ENCODE measurements at places on chromosomes 5 and 9. TPM values are rescaled to one million over a fixed set of nuclear protein-coding genes. Genes with fewer than 3 reads are reported as not detected.
A peak's percentile ranks its signal among the peaks of the same experiment; 100 is the strongest.

DNA sequence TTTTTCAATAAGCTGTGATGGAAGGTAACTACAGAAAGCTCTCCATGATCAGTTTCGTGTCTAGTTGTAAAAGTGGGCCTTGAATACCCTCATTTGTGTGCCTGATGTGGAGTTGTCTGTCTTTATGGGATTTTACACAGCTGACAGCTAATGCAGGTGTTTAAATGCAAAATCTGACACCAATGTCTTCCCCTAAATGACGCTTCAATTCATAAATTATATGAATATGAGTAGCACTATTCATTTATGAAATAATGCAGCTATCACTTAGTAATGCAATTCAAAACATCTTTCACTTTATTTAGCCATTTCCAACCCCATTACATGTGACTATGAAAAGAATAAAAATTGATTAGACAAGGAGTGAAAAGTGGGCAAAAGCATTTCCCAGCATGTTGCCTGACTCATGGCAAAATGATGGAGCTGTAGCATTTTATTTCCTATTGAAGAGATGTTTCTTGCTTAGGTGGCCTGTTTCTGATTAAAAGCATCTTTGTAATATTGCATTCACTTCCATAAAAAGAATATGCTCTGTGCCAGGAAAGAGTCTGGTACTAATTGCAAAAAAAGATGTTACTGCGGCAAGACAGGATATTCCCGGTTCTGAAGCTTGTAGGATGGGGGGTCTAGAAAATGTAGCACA, 116.7 kb upstream of the HAPLN1 start:
- no peak for DNase-seq

DNA sequence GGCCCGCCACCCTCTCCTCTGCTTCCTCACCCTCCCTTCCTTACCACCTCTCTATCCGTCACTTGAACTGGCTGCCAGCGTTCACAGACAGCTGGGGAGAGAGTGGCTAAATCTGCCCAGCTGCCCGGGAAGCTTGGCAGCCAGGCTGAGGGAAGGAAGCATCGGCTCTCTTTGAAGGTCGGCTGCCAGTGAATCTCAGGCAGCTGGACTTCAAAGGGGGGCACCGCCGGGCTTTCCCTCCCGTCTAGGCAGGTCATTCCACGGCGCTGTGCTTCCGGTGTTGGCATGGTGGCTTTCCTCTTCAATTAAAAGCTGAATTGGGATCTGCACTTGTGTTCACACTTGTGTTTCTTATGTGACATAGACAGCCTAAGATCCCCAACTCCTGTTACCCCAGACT, 174.0 kb downstream of the GDNF start:
- DNase-seq: no peak

- DNase-seq: peak; percentile 7
These were observed 85.5 kb downstream of the DIRAS2 start for GRCh38 chr9:90556897-90557675.

- DNase-seq: peak; percentile 69
These were observed 1711.3 kb upstream of the ACO1 start for GRCh38 chr9:30673132-30673531.

- no peak for DNase-seq
These were observed 17.6 kb upstream of the FCHO2 start for GRCh38 chr5:72938206-72938605.

The GRXCR2 gene
- total RNA-seq: not detected

GRCh38 chr5:33994845-33995244, 10.4 kb upstream of the SLC45A2 start:
- peak; percentile 28 for DNase-seq

The PCDHGA11 gene
- 0.50 TPM for total RNA-seq

The ZNF484 gene
- 5.5 TPM for total RNA-seq

The PRSS3 gene
- total RNA-seq: 6.8 TPM

- DNase-seq: no peak
These were observed 560.0 kb downstream of the BRINP1 start for GRCh38 chr9:118809160-118809625.

The LHX3 gene
- not detected for total RNA-seq

The BAAT gene
- 0.03 TPM for total RNA-seq

The SPINK6 gene
- total RNA-seq: 1.2 TPM

The PCDHGB3 gene
- 1.5 TPM for total RNA-seq

DNA sequence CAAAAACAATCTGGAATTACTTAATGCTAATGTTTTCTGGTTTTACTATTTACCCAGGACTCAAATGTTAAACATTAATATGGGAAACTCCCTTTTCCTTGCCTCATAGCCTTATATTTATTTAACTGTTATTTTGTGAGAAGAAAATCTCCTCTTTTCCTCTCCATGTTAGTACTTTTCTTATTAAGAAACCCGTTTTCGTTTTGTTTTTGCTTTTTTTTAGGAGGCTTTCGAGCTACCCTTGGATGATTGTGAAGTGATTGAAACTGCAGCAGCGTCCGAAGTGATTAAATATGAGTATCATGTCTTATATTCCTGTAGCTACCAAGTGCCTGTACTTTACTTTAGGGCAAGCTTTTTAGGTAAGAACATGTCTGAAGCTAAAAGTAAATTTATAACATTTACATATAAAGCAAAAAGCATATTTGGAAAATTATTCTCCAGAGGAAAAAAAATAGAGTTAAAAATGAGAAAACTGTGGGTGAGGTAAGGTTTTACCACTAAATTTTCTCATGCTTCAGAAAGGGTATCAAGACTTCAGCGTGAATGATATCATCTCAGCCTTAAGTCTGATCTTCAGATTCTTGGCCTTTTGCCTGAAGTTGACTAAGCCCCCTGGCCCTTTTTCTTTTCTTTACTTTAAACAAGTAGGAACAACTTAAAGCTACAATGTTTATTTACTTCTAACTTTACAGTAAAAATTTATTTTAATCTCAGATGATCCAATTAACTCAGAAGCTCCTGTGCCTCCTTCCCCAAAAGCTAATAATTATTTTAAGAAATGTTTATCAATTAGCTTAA, 113.8 kb downstream of the RPS23 start:
- peak; percentile 81 for DNase-seq

The PRLR gene
- total RNA-seq: 0.34 TPM

The FOXI1 gene
- not detected for total RNA-seq

The ADAMTS16 gene
- 3.9 TPM for total RNA-seq

DNA sequence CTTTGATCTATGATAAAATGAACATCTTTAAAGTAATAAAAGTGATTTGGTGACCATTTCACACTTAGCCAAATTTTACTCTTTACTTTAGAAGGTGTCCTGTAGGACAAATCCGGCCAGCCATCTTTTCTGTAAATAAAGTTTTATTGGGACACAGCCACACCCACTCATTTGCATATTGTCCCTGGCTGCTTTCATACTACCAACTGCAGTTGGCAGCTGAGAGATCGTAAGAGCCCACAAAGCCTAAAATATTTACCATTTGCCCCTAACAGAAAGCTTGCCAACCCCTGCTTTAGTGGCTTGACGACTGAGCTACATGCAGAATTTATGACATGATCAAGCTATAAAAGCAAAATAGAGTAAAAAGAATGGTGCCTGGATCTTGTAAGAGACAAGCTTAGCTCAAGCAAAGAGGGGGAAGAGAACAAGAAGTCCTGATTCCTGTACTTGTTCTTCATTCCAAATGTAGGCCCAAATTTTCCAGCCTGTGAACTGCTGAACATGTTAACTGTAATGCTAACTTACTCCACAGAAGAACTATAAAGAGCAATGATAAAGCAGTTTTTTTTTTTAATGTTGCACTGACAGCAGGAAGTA, 7.4 kb upstream of the FBXO10 start:
- DNase-seq: no peak

- no peak for DNase-seq
These were observed 36.7 kb downstream of the HRH2 start for GRCh38 chr5:175694371-175695160.

DNA sequence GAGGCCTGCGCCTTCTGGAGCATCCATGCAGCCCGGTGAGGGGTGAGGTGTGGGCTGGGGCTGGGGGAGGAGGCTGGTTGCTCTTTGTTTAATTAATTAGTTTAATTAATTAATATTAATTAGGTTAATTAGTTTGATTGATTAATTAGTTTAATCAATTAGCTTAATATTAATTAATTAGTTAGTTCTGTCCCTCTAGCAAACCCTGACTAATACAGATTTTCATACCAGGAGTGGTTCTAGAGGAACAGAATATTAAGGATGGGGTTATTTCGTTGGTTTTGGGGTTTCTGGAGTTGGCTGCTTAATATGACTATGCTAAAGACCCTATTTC, 14.1 kb upstream of the BARX1 start:
- DNase-seq: no peak

The MARCOL gene
- not detected for total RNA-seq

The TMEM174 gene
- not detected for total RNA-seq

The TMEM171 gene
- not detected for total RNA-seq

DNA sequence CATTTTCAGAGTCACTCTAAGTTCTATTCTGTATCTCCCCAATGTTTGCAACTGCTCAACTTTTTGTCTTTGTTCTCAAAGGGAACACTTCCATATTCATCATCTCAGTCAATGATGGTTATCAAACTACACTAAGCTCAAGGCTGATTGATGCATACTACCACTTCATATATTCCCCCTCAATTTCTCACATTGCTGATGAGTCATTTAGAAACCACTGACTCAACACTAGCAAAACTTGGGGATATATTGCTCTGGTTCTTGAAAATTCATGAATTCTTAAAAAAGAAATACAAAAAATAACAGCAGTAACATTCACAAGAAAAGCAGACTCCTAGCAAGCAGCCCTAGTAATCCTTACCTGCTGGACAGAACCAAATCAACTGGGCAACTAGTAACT, 52.2 kb downstream of the ABHD17B start:
- peak; percentile 46 for DNase-seq

DNA sequence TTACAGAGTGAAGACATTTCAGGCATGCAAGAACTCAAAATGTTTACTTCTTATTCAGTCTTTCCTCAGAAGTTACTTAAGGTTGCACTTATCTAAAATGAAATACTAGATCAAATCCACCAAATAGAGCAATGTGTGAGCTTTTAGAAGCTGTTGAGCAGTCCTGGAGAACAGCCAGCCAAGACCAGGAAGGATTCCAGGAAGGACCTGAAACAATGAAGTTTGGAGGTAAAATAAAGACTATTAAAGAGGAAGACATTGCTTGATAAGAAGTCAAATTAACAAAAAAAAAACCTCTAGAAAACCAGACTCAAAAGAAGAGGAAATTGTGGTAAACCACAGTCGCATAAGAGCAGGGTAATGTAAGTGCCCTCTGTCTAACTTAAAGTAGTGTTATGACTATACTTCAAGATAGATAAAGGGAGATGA, 156.2 kb upstream of the S1PR3 start:
- peak; percentile 66 for DNase-seq

- no peak for DNase-seq
These were observed 526 bp upstream of the CD14 start for GRCh38 chr5:140633501-140633900.

The DNAH5 gene
- 0.16 TPM for total RNA-seq

GRCh38 chr9:111005746-111006470, 32.4 kb downstream of the LPAR1 start:
- no peak for DNase-seq

- DNase-seq: peak; percentile 74
These were observed 17.6 kb upstream of the HAVCR1 start for GRCh38 chr5:157076558-157076957.

GRCh38 chr5:149942199-149942598, 2.4 kb downstream of the PDE6A start:
- no peak for DNase-seq

- DNase-seq: no peak
These were observed 477.6 kb downstream of the NTRK2 start for GRCh38 chr9:85147046-85147640.

DNA sequence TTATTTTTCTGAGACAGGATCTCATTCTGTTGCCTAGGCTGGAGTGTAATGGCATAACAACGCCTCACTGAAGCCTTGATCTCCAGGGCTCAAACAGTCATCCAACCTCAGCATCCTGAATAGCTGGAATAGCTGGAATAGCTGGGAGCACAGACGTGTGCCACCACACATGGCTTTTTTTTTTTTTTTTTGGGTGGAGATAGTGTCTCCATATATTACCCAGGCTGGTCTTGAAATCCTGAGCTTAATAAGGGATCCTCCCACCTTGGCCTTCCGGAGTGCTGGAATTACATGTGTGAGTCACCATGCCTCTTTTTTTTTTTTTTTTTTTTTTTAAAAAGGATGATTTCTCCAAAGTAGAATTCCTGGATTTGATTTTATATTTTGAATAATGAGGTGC, 60.7 kb downstream of the NSD1 start:
- peak; percentile 100 for DNase-seq

GRCh38 chr9:2241461-2241835, 226.3 kb downstream of the SMARCA2 start:
- DNase-seq: no peak

- DNase-seq: no peak
These were observed 10.8 kb downstream of the SARDH start for GRCh38 chr9:133727277-133727875.

DNA sequence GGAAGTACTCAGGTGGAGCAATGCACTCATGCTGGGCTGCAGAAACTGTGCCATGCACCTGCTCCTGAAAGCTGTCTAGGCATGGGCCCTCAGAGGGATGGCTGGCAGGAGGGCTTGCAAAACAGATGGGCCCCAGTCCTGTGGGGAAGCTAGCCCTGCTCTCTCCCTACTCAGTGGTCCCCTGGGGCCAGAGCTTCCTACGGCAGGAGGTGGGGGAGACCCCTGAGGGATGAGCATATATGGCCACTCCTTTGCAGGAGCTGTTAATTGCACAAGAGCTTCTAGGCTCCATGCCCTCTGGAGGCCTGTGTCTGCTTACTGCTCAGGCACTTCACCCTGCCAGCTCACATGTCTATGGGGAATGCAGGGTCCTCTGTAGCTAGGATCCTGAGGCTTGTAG, 545.3 kb upstream of the PTPRD start:
- no peak for DNase-seq

DNA sequence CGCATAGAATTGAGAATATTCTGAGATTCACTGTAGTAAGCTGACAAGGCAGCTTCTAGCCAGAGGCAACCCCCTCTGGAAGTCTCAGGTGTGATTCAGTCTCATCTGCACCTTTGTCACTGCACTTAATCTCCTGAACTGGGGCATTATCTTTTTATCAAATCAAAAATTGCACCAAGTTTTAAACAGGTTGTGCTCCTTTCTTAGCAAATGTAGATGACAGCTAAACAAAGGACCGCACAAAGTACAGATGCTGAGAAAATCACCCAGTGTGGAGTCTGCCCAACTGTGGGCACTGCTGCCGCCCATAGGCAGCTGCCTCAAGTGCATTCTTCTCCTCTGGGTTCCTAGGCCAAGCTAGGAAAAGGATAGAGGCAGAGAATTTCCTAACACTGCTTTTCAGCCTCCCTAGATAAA, 51.1 kb downstream of the STARD4 start:
- peak; percentile 15 for DNase-seq

GRCh38 chr5:179137643-179138567, 77.7 kb downstream of the ZNF354C start:
- DNase-seq: no peak

DNA sequence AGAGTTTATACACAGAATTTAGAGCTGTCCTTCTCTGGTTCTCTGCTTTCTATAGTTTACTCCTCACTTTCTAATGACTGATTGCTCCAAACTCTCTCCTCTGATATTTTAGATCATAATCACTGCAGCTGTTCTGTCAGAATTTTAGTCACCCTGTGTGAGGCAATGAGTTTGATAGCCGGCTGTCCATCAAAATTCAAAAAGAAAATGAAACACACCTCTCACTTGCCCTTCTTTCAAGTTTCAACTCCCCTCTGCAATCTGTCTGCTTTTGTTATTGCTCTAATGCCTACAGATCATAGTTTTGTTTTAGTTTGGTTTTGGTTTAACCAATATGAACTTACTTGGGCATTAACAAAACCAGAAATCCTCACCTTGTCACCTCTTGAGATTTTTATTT, 23.3 kb upstream of the ABLIM3 start:
- no peak for DNase-seq

- DNase-seq: no peak
These were observed 8.6 kb downstream of the CACFD1 start for GRCh38 chr9:133468374-133468773.

The GGTA1 gene
- total RNA-seq: not detected

The ZFR gene
- 83.1 TPM for total RNA-seq

The FRRS1L gene
- not detected for total RNA-seq
